Spleen (tissue), 13 donors: ENCODE measurements at places on chromosomes 5 and 9. TPM values are rescaled to one million over a fixed set of nuclear protein-coding genes. Genes with fewer than 3 reads are reported as not detected.

Gene FRMD3
- polyA plus RNA-seq = 1.0 TPM

Gene FAM221B
- polyA plus RNA-seq = not detected

Gene HAVCR2
- 11.5 TPM for polyA plus RNA-seq

Gene CSF2
- polyA plus RNA-seq = not detected

Gene DMRT3
- not detected for polyA plus RNA-seq

Gene SPTAN1
- 147 TPM for polyA plus RNA-seq

Gene COL15A1
- polyA plus RNA-seq = 1.1 TPM

Gene CARTPT
- not detected for polyA plus RNA-seq

Gene IL5
- polyA plus RNA-seq = not detected

Gene TNFSF8
- 10.2 TPM for polyA plus RNA-seq

Gene CTXN3
- not detected for polyA plus RNA-seq

Gene PDLIM4
- polyA plus RNA-seq = 16.9 TPM

Gene RNF183
- polyA plus RNA-seq = 0.08 TPM

Gene OTULIN
- 2.7 TPM for polyA plus RNA-seq

Gene HMMR
- polyA plus RNA-seq = 4.4 TPM

Gene LCNL1
- polyA plus RNA-seq = 1.3 TPM

Gene PRDM12
- polyA plus RNA-seq = 0.07 TPM

Gene F2RL1
- 0.70 TPM for polyA plus RNA-seq

Gene CER1
- not detected for polyA plus RNA-seq

Gene INVS
- polyA plus RNA-seq = 3.7 TPM

Gene IL4
- polyA plus RNA-seq = not detected

Gene GOLM1
- polyA plus RNA-seq = 17.9 TPM

Gene RAB14
- 32.2 TPM for polyA plus RNA-seq
